Tibial nerve (tissue), 4 donors: ENCODE measurements at places on chromosomes 7 and 10. TPM values are rescaled to one million over a fixed set of nuclear protein-coding genes. Genes with fewer than 3 reads are reported as not detected.

GRCh38 chr10:87927091-87927490 lies 63.7 kb downstream of the PTEN start:
- no peak for DNase-seq
- peaks cover 77% of the 10 kb centered on the region for H3K4me1 ChIP-seq
- H3K4me3 ChIP-seq = no peak overlapping the region

DNA sequence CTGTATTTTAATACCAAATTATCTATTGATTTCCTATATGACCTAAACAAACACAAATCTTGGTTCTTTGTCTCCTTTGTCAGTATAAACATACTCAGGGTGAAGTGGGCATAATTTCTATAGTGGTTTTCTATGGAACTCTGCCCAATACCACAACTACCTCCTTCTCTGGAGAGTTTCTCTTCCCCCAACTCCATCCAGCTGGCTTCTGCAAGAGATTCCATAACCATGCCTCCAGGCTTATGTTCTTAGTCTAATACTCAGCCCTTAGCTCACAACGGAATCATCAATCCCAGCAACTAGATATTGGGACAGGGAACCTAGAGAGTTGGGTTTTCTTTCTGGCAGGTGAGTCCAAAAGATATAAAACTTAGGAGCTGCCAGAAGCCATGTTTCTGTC lies 127.3 kb downstream of the TRIL start:
- H3K27ac ChIP-seq = no peak overlapping the region
- H3K36me3 ChIP-seq = no peaks in the 10 kb centered on the region
- H3K27me3 ChIP-seq = no peaks in the 10 kb centered on the region
- no peak overlapping the region for H3K4me3 ChIP-seq
- DNase-seq = no peak

GRCh38 chr10:48639632-48640031 lies 34.8 kb upstream of the ARHGAP22 start:
- H3K27me3 ChIP-seq = no peaks in the 10 kb centered on the region
- DNase-seq = no peak
- H3K36me3 ChIP-seq = no peaks in the 10 kb centered on the region
- H3K4me1 ChIP-seq = no peaks in the 10 kb centered on the region

DNA sequence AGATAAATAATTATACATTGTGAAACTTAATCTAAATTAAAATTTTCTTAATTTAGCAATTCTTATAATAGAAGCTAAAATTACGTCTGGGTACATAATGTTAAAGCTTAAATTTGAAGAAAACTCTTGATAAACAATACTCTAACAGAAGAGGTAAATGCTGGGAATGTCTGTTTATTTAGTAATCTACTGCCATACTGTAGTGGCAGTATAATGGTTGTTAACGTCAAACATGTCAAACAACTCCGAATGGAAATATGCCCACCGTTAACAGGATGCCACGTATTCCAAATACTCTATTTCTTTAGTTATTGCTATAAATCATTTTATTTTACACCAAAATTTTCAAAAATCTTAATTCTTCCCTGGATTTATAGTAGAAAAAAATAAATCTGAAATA lies 40.0 kb upstream of the PTPN12 start:
- no peaks in the 10 kb centered on the region for H3K4me1 ChIP-seq
- no peak overlapping the region for H3K27ac ChIP-seq
- no peak for DNase-seq
- no peaks in the 10 kb centered on the region for H3K36me3 ChIP-seq
- H3K4me3 ChIP-seq = no peak overlapping the region

GRCh38 chr10:105596749-105597148 lies 955.7 kb downstream of the SORCS3 start:
- no peak for DNase-seq
- H3K36me3 ChIP-seq = no peaks in the 10 kb centered on the region
- H3K4me3 ChIP-seq = no peak overlapping the region

DNA sequence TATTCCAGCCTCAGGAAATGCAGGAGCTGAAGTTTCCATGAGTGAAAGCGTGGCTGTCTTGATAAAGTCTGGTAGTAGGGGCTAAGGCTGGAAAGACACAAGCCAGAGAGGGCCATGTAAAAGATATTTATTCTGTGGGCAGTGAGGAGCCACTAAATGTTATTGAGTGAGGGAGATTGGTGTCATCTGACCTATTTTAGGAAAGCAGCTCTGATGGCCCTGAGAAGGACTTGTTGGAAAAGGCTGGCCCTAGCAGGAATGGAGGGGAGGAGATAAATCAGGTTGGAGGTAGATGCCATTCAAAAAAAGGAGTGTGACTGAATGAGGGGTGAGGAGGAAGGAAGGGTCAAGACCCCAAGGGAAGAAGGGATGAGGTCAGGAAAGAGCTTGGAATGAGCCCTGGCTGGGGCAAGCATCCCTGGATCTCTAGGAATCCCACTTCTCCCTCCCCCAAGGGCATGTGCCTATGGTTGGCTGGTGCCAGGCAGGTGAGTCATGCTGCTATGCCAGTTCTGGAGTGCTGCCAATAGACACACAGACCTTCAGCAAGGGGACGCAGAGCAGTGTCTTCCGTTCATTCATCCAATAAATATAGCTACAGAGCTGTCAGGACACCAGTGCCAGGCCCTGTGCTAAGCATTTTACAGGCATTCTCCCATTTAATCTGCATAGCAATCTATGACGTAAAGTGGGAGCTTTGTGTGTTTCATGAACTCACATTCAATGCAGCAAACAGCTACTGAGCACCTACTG lies 2.0 kb downstream of the ANKRD2 start:
- no peaks in the 10 kb centered on the region for H3K4me1 ChIP-seq
- H3K27me3 ChIP-seq = no peaks in the 10 kb centered on the region
- DNase-seq = no peak
- H3K27ac ChIP-seq = no peak overlapping the region

SAP25 gene
- 8.4 TPM for total RNA-seq

DNA sequence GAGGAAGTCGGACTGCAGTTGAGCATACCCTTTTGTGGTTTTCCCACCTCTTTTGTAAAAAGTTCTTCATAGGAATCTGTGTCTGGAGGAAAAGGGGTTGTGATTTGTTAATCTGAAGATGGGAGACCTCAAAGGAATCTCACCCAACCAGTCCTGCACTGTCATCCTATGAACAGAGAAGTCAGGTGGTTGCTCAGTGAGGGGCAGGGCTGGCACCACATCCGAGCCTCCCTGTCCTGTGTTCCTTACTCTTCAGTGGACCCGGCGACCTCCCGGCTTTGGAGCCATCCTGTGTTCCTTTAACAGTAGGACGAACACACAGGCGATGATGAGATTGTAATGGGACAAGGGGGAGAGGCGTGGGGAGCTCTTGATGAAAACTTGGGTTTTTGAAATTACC lies 2.8 kb upstream of the MGMT start:
- no peak overlapping the region for H3K4me3 ChIP-seq
- DNase-seq = no peak
- no peaks in the 10 kb centered on the region for H3K27me3 ChIP-seq
- H3K27ac ChIP-seq = no peak overlapping the region
- H3K36me3 ChIP-seq = no peaks in the 10 kb centered on the region
